HFFc6 (cell line): ENCODE measurements at places on chromosomes 16 and 17.

GRCh38 chr17:82930043-82930923, 90.5 kb upstream of the ZNF750 start:
- DNase-seq: no peak

DNA sequence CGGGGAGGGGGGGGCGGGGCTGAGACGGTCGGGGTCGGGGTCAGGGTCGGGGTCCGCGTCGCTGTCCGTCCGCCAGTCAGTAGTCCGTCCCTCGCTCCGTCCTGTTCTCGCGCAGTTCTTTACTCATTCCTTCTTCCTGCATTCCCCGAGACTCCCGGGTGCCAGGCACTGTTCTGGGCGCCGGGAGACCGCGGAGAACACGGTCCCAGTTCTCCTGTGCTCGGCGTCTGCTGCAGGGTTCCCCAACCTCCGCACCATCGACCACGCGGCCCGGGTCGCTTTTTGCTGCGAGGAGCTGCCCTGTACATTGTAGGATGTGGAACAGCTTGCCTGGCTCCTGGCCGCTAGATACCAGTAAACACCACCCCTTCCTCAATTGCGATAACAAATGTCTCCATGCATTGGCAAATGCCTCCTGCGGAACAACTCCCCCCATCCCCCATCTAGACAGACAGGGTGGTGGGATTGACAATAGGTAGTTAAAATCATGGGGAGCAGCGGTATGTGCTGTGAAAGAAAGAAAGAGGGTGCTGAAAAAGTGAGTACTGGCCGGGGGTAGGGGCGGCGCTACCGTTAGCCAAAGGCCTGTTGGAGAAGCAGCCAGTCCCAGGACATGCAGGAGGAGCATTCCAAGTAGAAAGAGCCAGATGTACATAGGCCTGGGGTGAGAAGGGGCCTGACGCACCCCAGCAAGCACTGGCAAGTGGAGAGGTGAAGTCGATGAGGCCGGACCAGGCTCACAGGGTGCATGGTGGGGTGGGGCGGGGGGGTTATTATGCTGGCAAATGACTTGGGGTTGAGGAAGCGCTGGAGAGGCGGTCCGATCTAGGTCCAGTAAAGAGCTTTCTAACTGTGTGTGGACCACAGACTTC, 631 bp downstream of the TRAF7 start:
- peak; percentile 65 for DNase-seq

DNA sequence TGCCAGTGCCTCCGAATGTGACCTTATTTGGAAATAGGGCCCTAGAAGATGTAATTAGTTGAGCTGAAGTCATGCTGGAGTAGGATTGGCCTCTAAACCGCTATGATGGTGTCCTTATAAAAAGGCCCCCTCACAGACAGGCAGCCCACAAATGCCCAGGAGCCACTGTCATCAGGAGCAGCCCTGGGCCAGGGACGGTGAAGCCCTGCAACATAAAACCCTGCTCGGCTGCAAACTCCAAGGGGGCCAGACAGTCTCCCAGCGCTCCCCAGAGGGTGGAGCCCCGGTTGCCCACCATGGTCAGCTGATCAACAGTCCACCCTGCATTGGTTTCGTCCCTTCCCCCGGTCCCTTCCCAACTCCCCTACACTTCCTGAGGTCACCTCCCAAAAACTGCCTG, 351.7 kb downstream of the FOXL1 start:
- DNase-seq: no peak

DNA sequence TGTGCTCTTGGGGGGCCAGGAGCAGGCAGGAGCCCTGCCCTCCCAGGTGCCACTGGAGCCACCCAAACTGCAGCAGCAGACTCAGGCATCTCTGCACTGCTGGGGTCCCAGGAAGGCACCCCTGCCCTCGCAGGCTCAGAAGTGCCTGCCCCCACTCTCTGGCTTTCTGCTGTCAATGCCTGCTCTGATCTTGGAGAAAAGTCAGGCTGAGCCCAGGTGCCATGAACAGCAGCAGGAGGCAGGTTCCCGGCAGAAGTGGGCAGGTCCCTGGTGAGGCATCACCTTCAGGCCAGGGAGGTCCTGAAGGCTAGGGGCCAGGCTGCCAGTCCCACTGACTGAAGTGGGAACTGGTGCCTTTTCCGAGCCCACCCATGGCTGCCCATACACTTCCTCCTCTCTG, 106.5 kb downstream of the MGAT5B start:
- DNase-seq: no peak

DNA sequence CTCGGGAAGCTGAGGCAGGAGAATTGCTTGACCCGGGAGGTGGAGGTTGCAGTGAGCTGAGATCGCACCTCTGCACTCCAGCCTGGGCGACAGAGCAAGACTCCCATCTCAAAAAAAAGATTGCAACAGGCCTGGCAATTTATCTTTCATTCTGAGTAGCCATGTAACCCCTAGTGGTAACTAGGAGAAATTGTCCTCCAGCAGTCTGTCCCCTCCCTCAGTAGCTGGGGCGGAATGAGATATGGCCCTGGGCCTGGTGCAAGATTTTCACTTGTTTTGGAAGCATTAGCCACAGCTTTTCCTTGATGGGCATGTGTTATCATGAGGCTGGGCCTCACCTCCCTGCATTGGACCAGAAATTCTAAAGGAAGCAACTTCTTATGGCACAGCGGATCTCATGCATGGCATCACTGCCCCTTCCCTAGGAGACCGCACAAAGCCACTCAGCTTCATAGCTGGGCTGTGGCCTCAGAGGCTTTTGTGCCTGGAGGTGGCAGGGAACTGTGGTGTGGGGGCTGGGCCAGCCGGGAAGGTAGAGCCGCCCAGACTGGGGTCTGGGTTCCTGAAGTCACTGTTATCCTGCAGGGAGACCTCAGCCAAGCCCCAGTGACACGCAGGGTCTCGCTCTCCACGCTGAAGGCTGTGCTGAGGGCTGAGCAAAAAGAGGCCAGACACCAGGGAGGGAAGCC, 13.4 kb downstream of the NATD1 start:
- peak; percentile 23 for DNase-seq

DNA sequence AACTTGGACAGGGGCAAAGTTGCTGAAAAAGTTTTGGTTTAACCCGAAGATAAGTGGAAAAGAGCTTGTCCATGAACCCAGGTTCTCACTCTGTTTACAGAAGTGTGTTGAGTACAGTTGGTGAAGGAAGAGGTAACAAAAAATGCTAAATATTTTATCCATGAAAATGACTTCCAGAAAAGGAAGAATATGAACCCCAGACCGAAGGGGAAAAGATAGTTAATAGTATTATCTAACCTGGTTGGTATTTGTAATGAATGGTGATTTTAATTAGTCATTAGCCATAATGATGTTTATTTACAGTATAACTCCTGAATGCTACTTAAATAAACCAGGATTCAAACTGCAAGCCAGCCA, 574 bp upstream of the TMEM106A start:
- no peak for DNase-seq

DNA sequence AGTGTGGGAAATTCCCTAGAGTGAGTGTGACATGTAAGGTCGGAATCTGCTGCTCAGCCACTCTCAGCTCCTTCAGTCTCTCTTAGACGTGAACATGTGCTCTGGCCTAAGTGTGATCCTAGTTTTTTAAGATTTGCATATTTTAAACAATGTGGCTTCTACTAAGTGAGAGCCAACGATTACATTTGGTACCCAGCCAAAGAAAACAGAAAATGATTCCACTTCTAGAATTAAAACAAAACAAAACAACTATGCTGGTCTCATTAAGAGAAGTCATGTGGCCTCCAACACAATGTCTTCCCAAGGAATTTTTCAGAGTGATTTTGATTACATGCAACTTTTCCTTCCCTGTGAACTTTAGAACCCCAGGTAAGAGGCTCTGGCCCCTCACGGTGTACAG, 10.1 kb downstream of the TMEM238L start:
- no peak for DNase-seq

- DNase-seq: no peak
Observed at GRCh38 chr17:47804461-47804860, 17.1 kb downstream of the OSBPL7 start.

- DNase-seq: no peak
Observed at GRCh38 chr16:85294810-85295508, 182.7 kb upstream of the CIBAR2 start.

- DNase-seq: no peak
Observed at GRCh38 chr16:54546521-54546920, 259.9 kb upstream of the IRX3 start.

DNA sequence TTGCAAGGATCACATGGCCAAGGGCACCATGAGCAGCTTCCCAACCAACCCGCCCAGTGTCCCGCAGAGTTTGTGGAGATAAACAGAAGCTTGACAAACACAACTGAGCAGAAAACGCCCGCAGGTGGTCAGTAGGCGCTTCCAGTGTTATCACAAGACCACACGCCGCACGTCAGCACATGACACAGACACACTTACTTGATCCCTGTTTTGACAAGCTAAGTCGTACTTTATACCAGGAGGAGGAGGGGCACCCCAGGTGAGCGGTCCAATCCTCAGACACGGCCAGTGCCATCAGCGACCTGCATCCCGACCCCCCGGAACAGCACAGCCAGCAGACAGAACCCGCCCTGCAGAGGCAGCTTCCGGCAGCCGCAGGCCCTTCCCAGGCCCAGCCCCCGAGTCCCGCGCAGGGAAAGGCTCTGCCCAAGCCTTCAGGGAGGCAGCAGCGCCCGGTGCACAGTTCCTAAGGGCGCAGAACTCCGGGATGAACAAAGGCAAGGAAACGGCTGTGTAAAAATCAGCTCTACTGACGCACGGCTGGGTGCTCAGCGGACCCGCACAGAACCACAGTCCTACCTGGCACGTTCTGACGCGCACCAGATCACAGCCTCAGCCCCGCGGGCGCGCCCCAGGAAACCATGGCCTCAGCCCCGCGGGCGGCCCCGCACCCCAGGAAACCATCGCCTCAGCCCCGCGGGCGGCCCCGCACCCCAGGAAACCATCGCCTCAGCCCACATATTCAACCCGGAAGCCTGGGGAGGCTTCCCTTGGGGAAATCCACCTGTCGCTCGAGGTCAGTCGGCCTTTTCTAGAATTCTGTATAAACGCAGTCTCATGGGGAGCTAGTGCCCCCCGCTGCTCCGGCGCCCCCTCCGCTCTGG, 27.8 kb downstream of the AXIN1 start:
- DNase-seq: no peak

DNA sequence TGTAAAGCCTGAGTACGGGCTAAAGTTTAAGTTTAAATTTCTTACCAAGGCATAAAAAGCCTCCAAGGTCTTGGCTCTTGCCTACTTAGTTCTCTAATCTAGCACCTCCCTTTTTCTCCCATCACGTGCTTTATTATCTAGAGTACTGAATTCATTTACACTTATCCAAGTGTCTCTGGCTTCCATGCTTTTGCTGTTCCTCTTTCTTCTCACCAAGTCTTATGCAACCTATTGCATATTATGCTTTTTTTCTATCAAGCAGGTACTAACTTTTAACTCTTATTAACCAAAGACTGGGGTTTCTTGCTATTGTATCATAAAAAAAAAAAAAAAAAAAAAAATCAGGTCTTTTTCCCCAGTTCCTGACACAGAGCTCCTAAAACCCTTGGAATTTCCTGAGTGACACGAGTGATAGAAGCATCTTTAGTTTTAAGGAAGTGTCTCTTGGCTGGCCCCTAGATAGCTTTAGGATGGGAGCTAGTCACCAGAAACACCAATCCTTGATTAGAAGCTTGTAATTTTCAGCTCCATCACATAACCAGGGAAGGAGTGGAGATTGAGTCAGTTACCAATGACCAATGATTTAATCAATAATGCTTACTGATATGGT, 44.9 kb downstream of the SSH2 start:
- no peak for DNase-seq

DNA sequence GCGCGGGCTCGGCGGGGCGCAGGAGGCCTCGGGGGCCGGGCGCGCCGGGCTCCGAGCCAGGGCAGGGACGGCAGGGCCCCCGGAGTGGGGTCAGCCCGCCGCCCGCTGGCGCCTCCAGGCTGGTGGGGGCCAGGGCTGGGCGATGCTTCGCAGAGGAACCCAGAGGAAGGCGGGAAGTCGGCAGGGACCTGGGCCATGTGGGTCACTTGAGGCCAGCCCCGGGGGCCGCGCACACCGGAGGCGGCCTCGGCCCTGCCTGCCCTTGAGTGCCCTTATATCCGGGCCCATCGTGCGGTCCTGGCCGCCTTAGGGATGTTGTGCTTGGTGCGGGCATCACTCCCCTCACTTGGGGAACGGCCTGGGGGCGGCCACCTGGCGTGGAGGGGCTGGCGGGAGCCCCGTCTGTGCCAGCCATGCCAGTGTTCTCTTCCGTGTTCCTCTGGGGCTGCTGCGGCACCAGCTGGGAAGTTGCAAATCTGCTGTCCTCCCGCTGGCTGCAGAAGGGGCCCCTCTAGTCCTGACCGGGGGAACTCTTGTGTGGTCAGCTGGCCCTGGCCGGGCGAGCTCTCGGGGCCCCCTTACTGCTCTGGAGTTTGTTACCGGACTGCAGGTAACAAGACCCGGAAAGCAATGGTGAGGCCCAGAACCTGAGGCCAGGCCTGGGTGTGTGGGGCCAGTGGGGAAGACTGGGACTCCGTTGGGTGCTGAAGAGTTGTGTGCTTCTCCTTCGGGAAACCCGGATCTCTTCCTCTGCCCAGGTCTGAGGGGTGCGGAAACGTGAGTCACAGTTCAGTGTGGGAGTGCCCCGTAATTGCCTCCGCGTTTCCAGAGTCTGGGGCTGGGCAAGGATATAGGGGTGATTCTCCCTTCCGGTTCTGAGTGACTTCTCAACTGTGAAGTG, 849 bp downstream of the CAPN15 start:
- DNase-seq: peak; percentile 82

DNA sequence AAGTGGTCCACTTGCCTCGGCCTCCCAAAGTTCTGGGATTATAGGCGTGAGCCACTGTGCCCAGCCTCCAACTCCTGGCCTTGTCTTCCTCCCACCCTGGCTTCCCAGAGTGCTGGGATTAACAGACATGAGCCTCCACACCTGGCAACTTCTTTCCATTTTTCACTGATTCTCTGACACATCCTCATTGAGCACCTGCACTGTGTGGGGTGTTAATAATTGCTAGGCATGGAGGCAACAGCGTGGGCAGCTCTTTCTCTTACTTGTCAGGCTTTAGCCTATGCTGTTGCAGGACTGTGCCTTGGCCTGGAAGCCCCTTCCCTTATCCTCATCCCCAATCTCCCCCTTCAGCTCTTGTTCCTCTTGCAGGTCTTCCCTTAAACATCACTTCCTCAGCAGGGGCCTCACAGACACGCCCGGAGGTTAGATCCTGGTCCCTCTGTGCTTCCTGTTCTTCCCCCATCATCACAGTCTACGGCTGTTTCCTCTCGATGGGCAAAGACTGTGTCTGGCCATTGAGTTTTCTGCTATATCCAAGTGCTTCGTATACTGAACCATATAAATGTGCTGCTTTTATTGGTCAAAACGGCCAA, 7.9 kb downstream of the QPRT start:
- no peak for DNase-seq

GRCh38 chr17:10681866-10682446, 15.4 kb downstream of the SCO1 start:
- DNase-seq: peak; percentile 55

- peak; percentile 28 for DNase-seq
Observed at GRCh38 chr17:16915752-16916556, 56.0 kb downstream of the TNFRSF13B start.
